ENCODE measurements at places on chromosomes 6 and 20.

DNA sequence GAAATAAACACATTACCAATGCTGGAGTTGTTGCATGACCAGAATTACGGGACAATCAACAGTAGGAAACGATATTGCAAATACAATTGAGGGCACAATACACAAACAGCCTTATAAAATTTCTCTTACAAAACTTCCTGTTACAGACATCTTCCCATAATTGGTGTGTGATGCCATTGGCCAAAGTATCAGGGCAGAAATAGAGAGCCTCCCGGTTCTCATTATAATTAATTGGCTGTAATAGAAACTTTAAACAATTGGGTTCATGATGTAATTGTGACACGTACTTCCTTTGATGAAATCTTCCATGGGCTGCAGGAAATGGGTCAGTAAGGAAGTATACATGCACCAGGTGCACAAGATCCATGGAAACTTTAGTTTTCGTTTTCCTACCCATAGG is 40.3 kb upstream of the RALGAPA2 start:
- DNase-seq = no peak

DNA sequence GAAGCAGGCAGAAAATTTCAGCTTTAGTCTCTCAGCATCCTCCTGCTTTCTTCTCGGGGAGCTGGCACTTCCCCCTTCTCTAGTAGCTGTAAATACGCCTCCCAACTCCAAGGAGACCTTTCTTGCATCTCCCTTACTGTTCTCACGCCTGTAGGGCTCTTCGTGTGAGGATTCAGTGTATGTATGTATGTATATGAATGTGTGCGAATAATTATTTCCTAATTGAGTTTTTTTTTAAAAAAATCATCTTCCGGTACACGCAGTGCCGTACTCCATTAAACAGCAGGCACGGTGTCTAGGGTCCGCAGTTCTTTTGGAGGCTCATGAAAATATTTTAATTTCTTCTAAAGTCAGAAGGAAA is 85.4 kb downstream of the HFE start:
- DNase-seq = no peak

DNA sequence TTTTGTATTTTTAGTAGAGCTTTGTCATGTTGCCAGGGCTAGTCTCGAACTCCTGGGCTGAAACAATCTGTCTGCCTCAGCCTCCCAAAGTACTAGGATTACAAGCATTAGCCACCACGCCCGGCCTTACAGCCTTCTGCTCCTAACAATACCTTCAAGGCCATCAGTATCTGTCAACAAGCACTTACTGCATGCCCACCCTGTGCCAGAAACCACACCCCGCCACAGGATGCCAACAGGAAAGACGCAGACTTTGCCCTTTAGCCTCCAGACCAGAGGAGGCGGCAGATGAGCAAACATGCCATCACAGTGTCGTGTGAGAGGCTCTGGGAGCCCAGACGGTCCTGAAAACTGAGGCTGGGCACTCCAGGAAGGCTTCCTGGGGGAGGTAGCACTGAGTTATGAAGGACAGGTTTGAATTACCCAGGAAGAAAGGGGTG is 34.7 kb upstream of the TGM3 start:
- DNase-seq = no peak

DNA sequence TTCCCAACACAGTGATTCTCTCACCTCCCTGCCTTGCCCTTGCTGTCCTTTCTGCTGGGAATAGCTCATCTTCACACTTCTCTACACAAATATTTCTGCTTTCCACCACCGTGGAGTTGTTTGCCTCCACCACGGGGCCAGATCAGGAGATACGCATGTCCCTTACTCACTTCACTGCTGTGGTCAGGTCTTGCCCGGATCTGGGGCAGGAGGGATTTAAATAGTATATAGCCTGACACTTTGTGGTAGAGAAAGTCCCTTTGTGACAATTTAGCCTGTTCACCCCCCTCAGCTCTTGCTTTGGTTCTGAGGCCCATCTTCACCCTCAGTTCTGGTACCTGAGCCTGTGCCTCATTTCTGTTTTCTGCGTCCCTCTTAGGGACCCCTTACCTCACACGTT is 92.6 kb upstream of the PREP start:
- no peak for DNase-seq

- DNase-seq = no peak
Measured at GRCh38 chr20:5551621-5552020, 198.6 kb upstream of the SHLD1 start.

- no peak for DNase-seq
Measured at GRCh38 chr20:6075428-6076219, 21.8 kb upstream of the LRRN4 start.

DNA sequence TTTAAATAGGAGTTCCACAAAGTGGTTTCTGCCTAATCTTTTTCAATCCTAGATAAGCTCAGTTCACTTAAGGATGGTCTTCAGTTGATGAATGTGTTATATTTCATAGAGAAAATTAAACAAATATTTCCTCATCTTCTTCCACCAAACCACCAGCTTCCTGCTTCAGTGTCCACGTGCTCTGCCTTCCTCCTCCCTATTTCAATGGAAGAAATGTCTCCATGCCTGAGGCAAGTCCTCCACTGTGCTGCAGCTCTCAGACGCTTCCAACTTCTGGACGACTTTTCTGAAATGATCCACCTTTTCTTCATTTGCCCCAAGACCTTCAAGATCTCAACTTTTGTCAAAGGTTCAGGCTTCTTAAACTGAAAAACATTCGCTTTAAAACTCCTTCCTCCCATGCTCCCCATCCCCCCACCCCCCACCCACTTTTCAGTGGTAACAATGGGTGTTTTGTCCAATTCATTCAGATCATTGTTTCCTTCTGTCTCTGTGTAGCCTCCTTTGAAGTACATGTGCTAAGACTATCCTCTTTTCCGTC is 25.3 kb upstream of the FABP7 start:
- no peak for DNase-seq

DNA sequence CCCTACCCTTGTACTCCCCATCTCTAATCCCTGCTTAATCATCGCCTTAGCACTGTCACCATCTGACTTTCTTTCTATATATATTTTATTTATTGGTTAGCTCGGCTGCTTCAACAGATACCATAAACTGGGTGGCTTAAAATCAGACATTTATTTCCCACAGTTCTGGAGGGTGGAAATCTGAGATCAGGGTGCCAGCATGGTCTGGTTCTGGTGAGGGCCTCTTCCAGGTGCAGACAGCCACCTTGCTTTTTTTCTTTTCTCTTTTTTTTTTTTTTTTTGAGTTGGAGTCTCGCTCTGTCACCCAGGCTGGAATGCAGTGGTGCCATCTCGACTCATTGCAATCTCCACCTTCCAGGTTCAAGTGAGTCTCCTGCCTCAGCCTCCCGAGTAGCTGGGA is 127.5 kb upstream of the ESR1 start:
- DNase-seq = no peak

DNA sequence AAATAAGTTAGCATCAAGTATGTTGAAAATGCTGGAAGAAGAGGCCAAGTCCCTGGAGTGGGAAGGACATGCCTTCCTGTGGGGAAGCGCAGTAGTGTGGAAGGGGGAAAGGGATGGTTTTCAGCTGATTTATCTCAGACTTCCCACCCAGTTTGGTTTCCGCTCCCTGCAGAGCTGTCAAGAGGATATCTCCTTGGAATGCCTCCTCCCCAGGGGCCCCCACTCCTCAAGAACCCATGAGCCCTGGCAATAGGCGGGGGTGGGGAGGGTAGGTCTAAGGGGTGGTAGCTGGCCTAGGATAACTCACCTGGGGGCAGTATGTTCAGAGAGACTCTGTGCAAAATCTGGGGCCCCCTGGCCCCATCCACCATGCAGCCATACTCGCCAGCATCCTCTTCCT is 696 bp downstream of the TREML1 start:
- DNase-seq = no peak

- no peak for DNase-seq
Measured at GRCh38 chr20:48908656-48909319, 12.7 kb upstream of the ARFGEF2 start.

GRCh38 chr6:52640916-52641315 is 30.0 kb upstream of the TMEM14A start:
- DNase-seq = no peak

DNA sequence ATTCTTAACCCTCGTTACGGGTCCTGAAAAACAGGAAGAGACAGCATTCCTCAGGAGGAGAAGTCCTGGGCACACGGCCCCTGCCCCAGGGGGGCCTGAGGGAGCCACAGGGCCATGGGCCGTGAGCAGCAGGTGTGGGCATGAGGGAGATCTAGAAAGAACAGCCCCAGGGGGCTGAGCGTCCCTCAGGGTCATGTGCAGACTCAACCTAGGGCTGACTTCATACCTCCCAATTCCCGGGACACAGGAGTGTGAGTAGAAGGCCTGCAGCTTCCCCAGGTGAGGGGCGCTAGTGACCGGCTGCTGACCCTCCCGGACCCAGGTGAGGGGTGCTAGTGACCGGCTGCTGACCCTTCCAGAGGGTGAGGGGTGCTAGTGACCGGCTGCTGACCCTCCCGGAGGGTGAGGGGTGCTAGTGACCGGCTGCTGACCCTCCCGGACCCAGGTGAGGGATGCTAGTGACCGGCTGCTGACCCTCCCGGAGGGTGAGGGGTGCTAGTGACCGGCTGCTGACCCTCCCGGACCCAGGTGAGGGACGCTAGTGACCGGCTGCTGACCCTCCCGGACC is 35.1 kb downstream of the FRMD1 start:
- DNase-seq = no peak

DNA sequence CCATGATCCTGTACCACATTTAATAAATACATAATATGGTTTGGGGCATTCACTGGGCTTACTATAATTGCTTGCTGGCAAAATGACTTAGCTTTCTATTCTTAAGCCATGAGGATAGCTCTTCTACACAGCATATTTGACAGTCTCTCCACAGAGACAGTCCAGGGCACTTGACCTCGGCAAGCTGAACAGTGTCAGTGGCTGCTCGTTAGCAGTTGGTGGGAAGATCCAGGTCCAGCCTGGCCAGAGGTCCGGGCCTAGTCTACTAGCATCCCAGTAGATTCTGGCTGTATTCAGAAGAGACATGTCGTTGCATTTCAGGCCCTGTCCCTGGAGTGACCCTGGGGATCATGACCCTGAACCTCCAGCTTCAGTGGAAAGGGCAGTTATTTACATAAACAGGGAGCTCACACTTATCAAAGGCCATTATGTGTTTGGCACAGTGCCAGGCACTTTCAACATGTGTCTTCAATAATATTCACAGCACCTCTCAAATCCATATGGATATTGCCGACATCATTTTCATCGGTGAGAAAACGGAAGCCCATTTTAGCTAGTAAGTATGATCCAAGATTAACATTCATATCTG is 139.0 kb downstream of the IMPG1 start:
- DNase-seq = no peak

DNA sequence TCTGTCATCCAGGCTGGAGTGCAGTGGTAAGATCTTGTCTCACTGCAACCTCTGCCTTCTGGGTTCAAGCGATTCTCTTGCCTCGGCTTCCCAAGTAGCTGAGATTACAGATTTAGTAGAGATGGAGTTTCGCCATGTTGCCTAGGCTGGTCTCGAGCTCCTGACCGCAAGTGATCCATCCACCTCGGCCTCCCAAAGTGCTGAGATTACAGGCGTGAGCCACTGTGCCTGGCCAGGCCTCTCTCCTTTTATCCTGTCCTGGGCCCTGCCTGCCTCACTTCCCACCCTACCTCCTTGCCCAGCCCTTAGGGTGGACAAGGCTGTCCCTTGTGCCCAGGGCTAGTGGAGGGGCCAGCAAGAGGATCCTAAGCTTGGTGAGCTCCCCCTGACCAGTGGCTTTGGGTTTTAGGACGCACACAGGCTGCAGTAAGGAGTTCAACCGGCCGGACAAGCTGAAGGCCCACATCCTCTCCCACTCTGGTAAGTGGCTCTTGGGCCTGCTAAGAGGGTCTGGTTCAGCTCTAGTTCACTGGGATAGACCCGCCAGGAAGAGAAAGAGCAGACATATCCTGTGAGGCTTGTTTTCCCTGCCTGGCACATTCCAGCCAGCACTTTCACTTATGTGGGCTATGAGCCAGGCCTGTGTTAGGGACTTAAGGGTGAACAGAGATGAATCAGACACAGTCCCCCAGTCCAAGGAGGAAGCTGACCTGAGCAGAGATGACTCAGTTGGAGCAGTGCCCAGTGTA is 21.9 kb upstream of the CHMP4B start:
- DNase-seq = no peak

- DNase-seq = no peak
Measured at GRCh38 chr20:21618759-21619416, 86.6 kb upstream of the PAX1 start.

DNA sequence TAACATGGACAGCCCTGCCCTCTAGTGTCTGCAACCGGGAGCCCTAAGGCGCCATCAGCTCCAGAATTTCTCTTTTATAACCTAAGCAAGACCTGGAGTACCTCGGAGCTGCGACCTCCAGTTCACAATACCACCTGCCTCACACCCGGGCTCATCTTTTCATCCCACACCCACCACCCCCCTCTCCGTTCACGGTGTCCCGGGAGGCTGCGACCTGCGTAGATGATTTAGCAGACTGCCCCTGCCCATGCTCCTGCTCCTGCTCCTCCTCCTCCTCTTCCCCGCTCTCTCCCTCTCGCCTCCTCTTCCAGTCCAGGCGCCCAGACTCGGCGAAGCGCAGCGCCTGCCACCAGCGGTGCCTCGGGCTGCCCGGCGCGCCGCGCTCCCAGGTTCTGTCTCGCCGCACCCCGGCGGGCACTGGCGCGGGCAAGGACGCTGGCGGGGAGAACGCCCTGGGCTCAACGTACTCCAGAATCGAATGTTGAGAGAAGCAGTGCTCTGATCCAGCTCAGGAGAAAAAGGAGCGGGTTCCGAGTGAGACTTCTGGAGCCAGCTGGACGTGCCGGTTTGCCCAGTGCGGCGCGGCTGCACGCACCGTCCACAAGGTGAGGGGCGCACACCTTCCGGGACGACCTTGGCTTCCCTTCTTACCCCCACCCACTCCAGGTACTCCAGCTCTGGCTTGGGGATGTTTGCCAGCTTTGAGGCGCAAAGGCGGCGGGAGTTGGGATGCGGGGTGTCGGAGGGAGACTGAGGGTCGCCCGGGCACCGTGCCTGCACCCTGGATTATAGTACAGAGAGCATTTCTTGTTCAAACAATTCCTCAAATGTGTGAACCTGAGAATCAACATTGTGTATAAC is at the start of gene HTR1E:
Gene HTR1E (plus strand): TSS at position 310 of the 861 bp plus-strand sequence. CDS start 77,807 bp downstream, outside the sequence.
- DNase-seq = no peak

GRCh38 chr20:10551732-10552724 is 116.9 kb downstream of the SLX4IP start:
- peak; percentile 3 for DNase-seq

DNA sequence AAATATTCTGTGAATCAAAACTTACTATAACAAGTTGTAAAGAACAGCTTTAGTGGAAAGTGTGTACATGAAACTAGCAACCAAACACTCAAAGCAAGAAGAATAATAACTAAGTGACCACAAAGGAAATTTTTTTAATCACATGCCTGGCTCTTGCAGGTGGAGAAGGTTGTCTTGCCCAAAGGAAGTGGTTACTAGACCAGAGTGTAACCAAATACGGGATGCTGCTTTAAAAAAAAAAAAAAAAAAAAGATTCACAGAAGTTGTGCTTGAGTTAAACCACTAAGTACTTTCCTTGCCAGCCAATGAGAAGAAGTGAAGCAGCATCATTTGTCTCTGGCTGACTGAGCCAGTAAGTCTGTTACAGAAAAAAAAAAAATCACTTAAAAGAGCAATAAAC is 19.1 kb upstream of the HLA-DQB1 start:
- DNase-seq = peak; percentile 4

- DNase-seq = no peak
Measured at GRCh38 chr6:6287415-6287814, 33.0 kb downstream of the F13A1 start.
